ENCODE measurements at places on chromosomes 2 and 18. TPM values are rescaled to one million over a fixed set of nuclear protein-coding genes. Genes with fewer than 3 reads are reported as not detected.

TMEM17 gene
- 0.87 TPM for total RNA-seq

EFR3B gene
- 3.5 TPM for total RNA-seq

DNA sequence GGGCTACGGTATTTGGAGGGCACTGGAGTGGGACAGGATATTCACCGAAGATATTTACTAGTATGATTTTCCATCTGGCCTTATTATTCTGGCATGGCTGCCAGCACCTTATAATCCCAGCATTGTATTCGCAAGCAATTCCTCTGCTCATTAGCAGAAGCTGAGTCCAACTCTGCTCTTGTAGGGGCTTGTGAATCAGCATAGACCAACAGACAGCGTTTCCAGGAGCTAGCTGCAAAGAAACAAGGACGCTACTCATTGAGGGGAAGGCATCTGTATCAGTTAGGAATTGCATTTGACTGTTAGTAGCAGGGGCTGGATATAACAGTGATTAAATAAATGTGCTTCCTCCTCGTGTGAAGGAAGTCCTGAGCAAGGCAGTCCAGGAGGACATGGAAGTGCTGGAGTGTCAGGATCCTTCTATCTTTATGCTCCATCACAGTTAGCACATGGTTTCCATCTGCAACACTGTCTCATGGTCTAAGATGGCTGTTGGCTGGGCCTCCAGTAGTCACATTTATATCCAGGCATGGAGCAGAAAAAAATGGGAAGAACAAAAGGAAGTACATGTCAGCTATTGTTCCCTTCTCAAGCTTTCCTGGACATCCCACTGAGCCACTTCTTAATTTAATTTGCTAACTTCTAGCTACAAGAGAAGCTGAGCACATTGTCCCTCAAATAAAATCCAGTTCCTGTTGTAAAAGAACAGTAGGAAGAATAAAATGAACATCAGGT lies 214.1 kb downstream of the C1D start:
- no peak for DNase-seq
- no peaks in the 10 kb centered on the region for H3K27me3 ChIP-seq
- no peaks in the 10 kb centered on the region for H3K36me3 ChIP-seq
- H3K4me1 ChIP-seq = no peaks in the 10 kb centered on the region

CEP192 gene
- total RNA-seq = 31.1 TPM

DNA sequence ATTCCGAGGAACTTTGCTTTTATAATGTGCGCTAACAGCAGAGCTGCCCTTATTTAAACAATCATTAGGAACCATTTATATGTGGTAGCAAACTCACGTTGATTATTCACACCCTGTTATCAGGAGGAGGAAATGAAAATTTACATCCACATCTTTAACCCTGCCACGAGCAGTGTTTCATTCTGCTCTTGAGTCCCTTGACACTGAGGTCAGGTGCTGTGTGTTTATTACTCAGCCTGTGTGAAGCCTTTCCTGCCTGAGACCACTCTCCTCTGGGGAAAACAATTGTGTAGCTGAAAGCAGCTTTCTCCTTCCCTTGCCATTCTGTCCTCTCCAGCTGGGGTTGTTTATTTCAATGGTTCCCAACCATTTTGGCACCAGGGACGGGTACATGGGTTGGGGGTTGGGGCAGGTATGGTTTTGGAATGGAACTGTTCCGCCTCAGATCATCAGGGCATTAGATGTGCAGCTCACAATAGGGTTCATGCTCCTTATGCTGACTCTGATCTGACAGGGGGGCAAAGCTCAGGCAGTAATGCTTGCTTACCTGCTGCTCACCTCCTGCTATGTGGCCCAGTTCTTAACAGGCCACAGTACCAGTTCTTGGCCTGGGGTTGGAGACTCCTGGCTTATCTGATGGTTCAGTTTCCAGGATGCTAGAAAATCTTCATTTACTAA lies 651.1 kb downstream of the TDRD15 start:
- no peaks in the 10 kb centered on the region for H3K27me3 ChIP-seq
- no peak overlapping the region for H3K27ac ChIP-seq
- no peak for DNase-seq
- H3K4me3 ChIP-seq = no peak overlapping the region

DNA sequence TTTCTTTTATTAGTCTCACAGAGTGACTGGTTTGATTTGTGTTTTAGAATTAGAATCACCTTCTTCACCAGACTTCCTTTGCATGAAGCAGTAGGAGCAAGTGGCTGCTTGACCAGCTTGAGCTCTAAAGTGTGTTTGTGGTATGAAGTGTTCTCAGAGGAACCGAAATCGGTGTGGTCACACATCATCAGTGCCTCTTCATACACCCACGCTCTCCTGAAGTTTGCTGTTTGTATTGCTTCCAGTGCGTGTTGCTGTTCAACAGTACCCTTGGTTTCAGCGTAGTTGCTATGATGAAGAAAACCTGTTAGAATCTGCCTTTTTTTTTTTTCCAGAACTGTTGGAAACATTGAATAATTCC lies 77.9 kb downstream of the LIMS1 start:
- H3K36me3 ChIP-seq = no peaks in the 10 kb centered on the region
- H3K4me1 ChIP-seq = peaks cover 56% of the 10 kb centered on the region
- peak overlapping the region; percentile 43 for H3K4me3 ChIP-seq
- peak; percentile 97 for DNase-seq

DNA sequence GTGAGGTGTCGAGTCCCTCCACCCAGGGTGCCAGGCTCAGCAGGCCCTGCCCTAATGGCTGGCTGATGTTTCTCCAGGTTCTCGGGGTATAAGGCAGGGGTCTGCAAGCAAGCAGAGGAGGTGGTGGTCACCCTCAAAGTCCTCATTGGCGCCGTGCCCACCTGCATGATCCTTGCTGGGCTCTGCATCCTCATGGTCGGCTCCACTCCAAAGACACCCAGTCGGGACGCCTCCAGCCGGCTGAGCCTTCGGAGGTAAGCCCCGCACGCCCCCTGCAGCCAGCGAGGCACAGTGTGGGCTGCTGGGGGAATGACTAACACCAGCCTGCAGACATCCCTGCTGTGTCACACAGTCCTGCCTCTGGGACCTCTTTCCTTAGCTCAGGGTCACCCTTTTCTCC lies 14.1 kb downstream of the MFSD2B start:
- H3K27ac ChIP-seq = no peak overlapping the region
- no peaks in the 10 kb centered on the region for H3K27me3 ChIP-seq
- H3K4me1 ChIP-seq = no peaks in the 10 kb centered on the region
- no peaks in the 10 kb centered on the region for H3K36me3 ChIP-seq
- H3K4me3 ChIP-seq = no peak overlapping the region

GRCh38 chr2:19102696-19103423 lies 255.6 kb downstream of the OSR1 start:
- H3K27me3 ChIP-seq = no peaks in the 10 kb centered on the region
- no peak overlapping the region for H3K27ac ChIP-seq
- H3K4me1 ChIP-seq = no peaks in the 10 kb centered on the region
- DNase-seq = no peak

DNA sequence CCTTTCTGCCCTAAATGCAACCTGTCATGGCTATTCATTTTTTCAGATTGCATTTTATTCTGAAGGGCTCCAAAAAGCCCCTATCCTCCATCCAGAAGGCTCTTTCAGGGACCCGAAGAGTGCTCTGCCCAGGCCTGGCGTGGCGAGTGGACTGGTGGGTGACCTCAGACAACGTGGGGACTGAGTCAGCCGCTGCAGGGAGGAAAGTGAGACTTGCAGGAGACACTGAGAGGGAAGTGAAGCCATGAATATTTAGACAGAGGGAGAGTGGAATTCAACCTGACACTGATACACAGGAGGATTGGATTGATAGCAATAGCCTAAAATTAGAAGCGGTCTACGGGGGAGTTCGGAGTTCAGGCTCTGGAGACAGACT lies 63.6 kb upstream of the SIX2 start:
- H3K27ac ChIP-seq = no peak overlapping the region
- H3K4me1 ChIP-seq = no peaks in the 10 kb centered on the region
- H3K27me3 ChIP-seq = no peaks in the 10 kb centered on the region
- H3K36me3 ChIP-seq = no peaks in the 10 kb centered on the region
- no peak overlapping the region for H3K4me3 ChIP-seq

- no peaks in the 10 kb centered on the region for H3K27me3 ChIP-seq
- no peak for DNase-seq
- H3K4me1 ChIP-seq = no peaks in the 10 kb centered on the region
- H3K36me3 ChIP-seq = no peaks in the 10 kb centered on the region
These were observed 22.3 kb upstream of the VPS4B start for GRCh38 chr18:63444580-63444979.

DNA sequence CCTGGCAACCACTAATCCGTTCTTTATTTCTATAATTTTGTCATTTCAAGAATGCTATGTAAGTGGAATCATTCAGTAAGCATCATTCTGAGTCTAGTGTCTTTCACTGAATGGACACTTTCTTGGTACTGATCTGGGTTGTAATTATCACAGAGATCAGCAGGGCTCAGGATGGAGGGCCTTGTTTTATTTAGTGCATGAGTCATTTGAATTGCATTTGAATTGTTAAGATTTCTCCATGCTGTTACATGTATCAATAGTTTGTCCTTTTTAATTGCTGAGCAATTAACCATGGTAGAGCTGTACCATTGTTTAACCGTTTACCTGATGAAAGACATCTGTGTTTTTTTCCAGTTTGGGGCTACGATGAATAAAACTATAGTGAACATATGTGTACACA lies 256.4 kb downstream of the THSD7B start:
- H3K4me3 ChIP-seq = no peak overlapping the region
- no peak overlapping the region for H3K27ac ChIP-seq
- DNase-seq = no peak
- H3K27me3 ChIP-seq = no peaks in the 10 kb centered on the region

GRCh38 chr18:13319629-13320028 lies 101.1 kb downstream of the LDLRAD4 start:
- H3K4me3 ChIP-seq = no peak overlapping the region
- no peaks in the 10 kb centered on the region for H3K36me3 ChIP-seq
- H3K27ac ChIP-seq = no peak overlapping the region
- no peaks in the 10 kb centered on the region for H3K4me1 ChIP-seq
- no peaks in the 10 kb centered on the region for H3K27me3 ChIP-seq

- H3K4me3 ChIP-seq = no peak overlapping the region
- H3K4me1 ChIP-seq = peaks cover 16% of the 10 kb centered on the region
- H3K27ac ChIP-seq = peak overlapping the region; percentile 38
- H3K27me3 ChIP-seq = no peaks in the 10 kb centered on the region
- DNase-seq = no peak
- H3K36me3 ChIP-seq = no peaks in the 10 kb centered on the region
These were observed 136.3 kb downstream of the TMEM163 start for GRCh38 chr2:134582547-134582899.

DNA sequence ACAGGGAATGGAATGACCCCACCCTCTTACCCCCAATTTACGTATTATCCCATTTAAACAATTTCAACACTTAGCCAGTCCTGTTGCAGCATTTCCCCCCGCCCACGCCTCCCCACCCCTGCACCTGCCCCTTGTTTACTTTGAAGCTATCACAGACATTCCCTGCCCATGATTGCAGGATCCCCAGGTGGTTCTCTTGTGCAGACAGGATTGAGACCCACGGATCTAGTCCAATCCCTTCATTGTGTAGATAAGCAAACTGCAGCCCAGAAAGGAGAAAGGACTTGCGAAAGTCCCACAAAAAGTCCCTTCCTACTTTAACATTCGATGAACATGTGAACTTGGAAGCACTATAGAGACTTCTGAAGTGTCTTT lies 38.9 kb downstream of the TMEM17 start:
- H3K4me1 ChIP-seq = peaks cover 4% of the 10 kb centered on the region
- no peaks in the 10 kb centered on the region for H3K36me3 ChIP-seq
- no peak overlapping the region for H3K4me3 ChIP-seq
- H3K27me3 ChIP-seq = no peaks in the 10 kb centered on the region
- H3K27ac ChIP-seq = no peak overlapping the region

TNFRSF11A gene
- total RNA-seq = 0.56 TPM
